ENCODE measurements at places on chromosomes 4 and X.

DNA sequence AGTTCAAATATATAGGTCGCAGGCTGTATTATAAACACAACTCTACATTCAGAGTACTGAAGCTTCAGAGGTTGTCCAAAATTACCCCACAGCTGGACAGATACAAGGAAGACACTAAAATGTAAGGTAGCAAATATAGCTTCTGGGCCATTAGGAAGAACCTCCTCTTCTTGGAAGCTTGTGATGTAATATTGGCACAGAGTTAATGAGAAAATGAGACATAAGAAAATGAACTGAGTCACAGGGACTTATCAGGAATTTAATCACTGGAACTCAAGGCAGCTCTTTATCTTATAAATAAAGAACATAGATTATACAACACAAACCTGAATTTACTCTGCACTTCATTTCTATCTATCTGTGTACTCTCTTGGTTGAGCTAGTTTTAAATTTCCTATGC lies 344.7 kb downstream of the PCDH10 start:
- DNase-seq, result no peak

- no peak for DNase-seq
Observed at GRCh38 chr4:163694385-163694784, 199.9 kb downstream of the TMA16 start.

DNA sequence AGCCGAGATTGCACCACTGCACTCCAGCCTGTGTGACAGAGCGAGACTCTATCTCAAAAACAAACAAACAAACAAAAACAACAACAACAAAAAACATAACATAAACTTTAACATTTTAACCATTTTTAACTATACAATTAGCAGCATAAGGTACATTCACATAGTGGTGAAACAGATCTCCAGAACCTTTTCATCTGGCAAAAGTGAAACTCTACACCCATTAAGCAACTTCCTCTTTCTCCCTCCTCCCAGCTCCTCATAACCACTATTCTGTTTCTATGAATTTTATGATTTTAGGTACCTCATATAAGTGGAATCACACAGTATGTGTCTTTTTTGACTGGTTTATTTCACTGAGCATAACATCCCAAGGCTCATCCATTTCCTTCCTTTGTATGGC lies 103.6 kb downstream of the FAM13A start:
- peak; percentile 37 for DNase-seq

GRCh38 chrX:10039821-10040793 lies 72.9 kb downstream of the CLDN34 start:
- peak; percentile 39 for DNase-seq

DNA sequence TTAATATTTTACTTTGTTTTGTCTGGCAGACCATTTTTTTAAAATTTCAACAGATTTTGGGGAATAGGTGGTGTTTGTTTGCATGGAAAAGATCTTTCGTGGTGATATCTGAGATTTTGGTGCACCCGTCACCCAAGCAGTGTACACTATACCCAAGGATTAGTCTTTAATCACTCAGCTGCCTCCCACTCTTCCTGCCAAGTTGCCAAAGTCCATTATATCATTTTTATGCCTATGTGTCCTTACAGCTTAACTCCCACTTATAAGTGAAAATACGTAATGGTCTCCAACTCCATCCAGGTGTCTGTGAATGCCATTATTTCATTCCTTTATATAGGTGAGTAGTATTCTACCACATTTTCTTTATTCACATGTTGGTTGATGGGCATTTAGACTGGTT lies 281.7 kb upstream of the GK2 start:
- no peak for DNase-seq

DNA sequence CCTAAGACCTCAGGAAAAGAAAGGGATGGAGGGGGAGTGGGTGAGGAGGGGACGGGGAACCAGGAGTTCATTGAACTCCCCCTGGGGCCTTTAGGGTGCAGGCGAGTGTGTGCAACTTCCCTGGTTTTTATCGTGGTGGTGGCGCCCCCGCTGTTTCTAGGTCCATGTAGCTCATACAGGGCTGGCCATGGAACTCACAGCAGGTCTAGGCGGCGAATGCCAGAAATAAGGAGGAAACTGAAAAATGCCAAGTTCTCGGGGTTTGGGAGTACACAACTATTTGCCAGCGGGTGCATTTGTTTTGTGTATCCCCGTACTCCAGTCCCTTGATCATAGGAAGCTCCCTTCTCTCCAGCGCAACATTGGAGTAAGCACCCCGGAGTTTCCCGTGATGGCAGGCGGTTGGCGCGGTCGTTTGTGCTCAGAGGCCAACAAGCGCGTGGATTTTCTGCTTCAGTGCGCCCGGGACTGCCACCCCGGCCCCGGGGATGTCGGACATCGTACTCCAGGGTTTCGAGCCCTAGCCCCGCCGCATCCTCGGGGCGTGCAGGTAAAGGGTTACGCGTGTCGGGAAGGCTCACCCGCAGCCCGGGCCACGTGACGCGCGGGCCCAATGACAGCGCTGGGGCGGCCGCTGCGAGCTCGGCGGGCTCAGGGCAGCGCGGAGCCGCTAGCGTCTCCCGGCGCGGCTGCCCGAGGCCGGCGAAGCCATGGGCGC lies 208.9 kb downstream of the NWD2 start:
- no peak for DNase-seq

DNA sequence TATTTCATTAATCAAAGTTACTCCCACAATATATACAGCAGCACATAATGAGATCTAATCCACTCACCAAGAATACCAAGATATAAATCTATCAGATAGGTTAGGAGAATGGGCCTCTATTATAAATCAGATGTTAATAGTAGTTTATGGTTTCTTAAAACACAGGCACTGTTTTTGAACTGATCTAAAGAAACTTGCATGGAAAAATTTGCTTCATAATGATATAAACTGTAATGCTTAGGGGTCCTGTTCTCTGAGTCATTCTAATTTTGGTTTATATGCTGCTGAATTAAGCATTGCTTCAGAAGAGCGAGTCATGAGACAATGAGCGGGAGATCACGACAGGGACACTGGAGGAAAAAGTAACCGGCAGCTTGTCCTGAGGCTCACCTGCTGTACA lies 113.3 kb upstream of the OTUD4 start:
- DNase-seq, result no peak

DNA sequence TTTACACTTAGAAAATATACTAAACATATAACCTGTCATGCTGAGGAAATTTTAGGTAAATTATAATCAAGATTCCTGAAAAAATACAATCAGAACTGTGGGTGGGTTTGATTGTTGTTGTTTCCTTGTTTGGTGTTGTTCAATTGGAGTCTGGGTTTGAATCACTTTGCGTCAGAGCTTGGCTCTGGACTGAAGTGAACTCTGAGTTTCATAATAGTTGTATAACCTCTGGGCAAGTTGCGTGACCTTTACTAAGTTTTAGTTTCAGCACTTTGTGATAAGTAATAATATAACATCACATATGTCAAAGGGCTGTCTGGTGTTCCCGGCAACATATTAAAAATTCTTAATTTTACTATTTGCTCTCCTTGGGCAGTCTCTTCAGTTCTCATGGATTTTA lies 758.1 kb downstream of the RAPGEF2 start:
- DNase-seq, result no peak

DNA sequence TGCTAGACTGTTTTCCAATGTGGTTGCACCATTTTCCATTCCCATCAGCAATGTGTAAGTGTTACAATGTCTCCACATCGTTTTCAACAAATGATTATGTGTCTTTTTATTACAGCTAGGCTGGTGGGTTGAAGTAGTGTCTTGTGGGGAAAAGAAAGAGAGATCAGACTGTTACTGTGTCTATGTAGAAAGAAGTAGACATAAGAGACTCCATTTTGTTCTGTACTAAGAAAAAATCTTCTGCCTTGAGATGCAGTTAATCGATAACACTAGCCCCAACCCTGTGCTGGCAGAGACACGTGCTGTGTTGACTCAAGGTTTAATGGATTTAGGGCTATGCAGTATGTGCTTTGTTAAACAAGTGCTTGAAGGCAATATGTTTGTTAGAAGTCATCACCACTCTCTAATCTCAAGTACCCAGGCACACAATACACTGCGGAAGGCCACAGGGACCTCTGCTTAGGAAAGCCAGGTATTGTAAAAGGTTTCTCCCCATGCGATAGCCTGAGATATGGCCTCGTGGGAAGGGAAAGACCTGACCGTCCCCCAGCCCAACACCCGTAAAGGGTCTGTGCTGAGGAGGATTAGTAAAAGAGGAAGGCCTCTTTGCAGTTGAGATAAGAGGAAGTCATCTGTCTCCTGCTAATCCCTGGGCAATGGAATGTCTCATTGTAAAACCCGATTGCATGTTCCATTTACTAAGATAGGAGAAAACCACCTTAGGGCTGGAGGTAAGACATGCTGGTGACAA lies 23.0 kb upstream of the UGT2B15 start:
- DNase-seq, result no peak

GRCh38 chr4:7330031-7330596 lies 104.6 kb downstream of the PSAPL1 start:
- no peak for DNase-seq

DNA sequence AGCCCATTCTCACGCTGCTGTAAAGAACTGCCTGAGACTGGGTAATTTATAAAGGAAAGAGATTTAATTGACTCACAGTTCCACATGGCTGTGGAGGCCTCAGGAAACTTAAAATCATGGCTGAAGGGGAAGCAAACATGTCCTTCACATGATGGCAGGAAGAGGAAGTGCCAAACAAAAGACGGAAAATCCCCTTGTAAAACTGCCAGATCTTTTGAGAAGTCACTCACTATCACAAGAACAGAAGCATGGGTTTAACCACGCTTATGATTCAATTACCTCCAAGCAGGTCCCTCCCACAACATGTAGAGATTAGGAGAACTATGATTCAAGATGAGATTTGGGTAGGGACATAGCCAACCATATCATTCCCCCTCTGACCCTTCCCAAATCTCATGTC lies 335.5 kb downstream of the IL15 start:
- DNase-seq, result no peak

GRCh38 chrX:10393899-10394298 lies 226.5 kb downstream of the MID1 start:
- DNase-seq, result no peak

DNA sequence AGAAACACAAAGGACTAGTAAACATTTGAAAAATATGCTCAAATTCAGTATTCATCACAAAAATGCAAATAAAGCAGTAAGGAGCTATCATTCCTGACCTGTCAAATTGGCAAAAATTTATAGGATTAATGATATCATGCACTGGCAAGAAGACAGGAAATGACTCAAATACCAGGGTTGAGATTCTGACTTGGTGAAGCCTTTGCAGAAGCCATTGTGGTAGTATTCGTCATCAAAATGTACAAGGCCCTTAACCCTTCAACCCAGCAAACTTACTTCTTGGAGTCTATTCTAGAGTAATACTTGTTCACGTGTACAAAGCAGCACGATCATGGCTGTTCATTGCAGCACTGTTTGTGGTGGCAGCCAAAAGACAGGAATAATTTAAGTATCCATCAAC lies 132.4 kb downstream of the ENOX2 start:
- peak; percentile 34 for DNase-seq

- no peak for DNase-seq
Observed at GRCh38 chr4:104022226-104022625, 302.4 kb upstream of the TACR3 start.

DNA sequence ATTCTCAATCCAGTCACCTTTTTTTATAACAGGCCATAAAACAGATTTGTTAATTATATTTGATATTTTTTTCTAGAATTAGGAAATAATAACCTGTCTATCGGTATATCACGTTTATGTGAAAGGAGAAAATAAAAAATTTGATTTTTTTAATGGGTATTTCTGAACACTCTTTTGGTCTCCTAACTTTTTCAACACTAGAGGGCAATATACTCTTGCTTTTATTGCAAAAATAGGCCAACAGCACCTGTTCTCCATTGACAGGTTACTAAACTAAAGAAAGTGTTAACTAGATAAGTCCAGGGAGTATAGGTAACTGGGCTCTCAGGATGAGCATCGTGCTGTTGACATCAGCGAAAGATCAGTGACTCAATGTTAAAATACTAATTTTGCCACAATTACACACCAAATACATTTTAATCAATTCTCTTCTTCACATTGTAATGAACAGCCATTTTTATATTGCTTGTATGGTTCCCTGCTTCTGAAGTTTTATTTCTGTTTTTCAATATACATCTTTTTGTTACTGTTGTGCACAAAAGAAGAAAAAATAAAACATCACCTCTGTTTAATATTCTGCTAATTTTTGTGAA lies 22.8 kb downstream of the NDST4 start:
- DNase-seq, result no peak

DNA sequence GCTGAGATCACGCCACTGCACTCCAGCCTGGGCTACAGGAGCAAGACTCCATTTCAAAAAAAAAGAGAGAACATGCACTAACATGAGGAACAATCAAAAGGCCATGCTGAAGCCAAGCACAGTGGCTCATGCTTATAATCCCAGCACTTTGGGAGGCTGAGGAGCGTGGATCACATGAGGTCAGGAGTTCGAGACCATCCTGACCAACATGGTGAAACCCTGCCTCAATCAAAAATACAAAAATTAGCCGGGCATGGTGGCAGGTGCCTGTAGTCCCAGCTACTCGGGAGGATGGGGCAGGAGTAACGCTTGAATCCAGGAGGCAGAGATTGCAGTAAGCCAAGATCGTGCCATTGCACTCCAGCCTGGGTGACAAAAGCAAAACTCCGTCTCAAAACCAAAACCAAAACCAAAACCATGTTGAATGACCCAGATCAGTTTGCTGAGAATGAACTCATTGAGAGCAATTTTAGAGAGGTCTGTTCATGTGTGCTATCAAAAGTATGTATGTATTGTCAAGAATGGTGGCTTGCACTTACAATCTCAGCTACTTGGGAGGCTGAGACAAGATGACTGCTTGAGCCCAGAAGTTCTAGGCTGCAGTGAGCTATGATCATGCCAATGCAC lies 44.8 kb downstream of the PDS5A start:
- DNase-seq, result no peak

- DNase-seq, result peak; percentile 13
Observed at GRCh38 chr4:152536545-152537182, 772 bp upstream of the FBXW7 start.

- peak; percentile 44 for DNase-seq
Observed at GRCh38 chr4:25021216-25021615, 9.5 kb downstream of the LGI2 start.

GRCh38 chrX:11765449-11765848 lies 7.4 kb downstream of the MSL3 start:
- DNase-seq, result no peak

DNA sequence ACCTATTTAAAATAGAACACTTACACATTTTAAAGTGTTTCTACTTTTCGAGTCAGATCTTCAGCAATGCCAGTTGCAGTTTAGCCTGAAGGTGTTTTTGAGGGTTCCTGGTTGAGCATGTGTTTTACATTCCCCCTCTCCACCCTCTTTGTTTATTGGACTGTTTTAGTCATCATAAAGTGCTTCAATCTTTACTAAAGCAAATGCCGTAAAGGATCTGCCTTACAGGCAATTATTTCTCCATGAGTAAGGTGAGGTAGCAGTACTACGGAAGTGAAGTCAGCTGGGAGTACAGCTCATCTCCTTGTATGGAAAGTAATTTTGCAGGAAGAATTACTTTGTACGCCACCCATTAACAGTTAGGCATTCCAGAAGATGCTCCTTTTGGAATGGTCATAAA lies 36.9 kb downstream of the PDLIM5 start:
- no peak for DNase-seq
